ENCODE measurements at places on chromosomes 1 and 21. TPM values are rescaled to one million over a fixed set of nuclear protein-coding genes. Genes with fewer than 3 reads are reported as not detected.

The UBE2U gene
- total RNA-seq = not detected

The FAF1 gene
- total RNA-seq = 20.6 TPM

The ERRFI1 gene
- 8.3 TPM for total RNA-seq

The FOXD3 gene
- not detected for total RNA-seq

The THEM5 gene
- total RNA-seq = not detected

The CELA3B gene
- not detected for total RNA-seq

The HSD3B1 gene
- not detected for total RNA-seq

The ADAM30 gene
- not detected for total RNA-seq

The SLC1A7 gene
- total RNA-seq = not detected

The TNFRSF25 gene
- 10.0 TPM for total RNA-seq

The MRPL37 gene
- 36.6 TPM for total RNA-seq

The TNFRSF4 gene
- 2.1 TPM for total RNA-seq

The PKP1 gene
- total RNA-seq = 1.3 TPM

The GBP4 gene
- total RNA-seq = 24.8 TPM

The TRIM67 gene
- total RNA-seq = not detected

The CR1L gene
- total RNA-seq = not detected

Measured in bladder microvascular endothelial cell (primary cell).